Activated T-cell treated with anti-CD3 and anti-CD28 coated beads for 1 hour (primary cell): ENCODE measurements at places on chromosomes 16 and 17.

DNA sequence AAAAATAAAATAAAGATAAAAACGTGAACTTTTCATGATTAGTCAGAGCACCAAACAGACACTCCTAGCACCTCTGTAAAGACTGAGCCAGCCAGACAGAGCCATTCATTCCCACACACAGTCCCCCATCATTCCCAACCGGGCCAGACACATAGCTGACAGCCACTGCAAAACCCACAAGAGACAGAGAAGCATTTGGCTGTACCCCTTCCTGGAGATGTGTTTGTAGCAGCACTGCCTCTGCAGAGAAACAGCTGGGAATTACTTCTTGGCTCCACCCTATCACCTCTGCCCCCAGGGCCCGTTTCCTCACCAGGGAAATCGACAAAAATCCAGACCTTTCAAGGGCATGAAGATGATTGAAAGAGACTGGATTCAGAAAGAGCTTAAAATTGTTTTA, 46.4 kb downstream of the MYH11 start:
- no peak for DNase-seq

DNA sequence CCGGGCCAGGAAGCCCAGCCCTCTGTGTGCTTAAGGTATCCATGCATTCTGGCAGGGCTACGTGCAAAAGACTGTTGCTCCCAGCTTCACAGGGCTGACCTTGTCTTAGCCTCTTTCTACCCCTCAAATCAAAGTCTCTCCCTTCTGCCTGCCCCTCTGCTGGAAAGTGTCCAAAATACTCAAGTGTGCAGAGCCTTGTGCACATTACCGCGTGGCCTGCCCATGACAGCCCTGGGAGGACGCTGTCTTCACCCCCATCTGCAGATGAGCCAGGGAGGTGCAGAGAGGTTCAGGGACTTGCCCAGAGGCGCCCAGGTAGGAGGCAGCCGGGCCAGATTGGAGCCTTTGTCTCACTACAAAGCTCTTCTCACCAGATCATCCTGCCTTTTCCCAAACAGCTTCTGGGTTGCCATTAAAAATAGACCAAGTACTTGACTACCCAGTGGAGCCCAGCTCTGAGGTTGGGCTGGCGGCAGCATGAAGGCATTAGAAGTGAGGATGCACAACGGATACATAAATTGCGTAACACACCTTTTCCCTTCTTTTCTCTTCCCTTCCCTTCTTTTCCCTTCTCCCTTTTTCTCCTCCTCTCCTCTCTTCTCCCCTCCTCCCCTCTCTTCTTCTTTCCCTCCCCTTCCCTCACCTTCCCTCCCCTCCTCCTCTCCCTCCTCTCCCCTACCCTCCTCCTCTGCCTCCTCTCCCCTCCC, 3.5 kb downstream of the CACNG4 start:
- no peak for DNase-seq

- DNase-seq: no peak
Observed at GRCh38 chr16:13083681-13084080, 182.3 kb downstream of the SHISA9 start.

DNA sequence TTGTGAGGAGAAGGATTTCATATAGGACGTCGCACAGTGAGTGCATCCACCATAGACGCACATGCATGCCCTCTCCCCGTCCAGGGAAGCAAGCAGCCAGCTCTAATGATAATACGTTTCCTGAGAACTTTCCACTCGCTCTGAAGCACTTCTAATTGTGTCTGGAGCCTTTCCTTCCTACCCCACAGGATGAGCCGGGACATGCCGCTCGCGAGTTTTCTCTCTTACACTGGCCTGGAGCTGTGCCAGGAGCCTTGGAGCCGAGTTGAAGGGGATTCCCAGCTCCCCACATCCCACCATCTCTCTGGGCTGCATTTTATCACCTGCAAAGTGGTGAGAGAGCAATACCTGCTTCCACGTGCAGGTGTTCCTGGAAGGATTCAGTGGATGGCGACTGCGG, 368.1 kb downstream of the C16orf95 start:
- no peak for DNase-seq

- no peak for DNase-seq
Observed at GRCh38 chr16:19479302-19479721, 42.6 kb downstream of the GDE1 start.

- DNase-seq: no peak
Observed at GRCh38 chr17:56785997-56786680, 47.6 kb downstream of the C17orf67 start.

GRCh38 chr16:72905581-72905980, 142.3 kb downstream of the ZFHX3 start:
- DNase-seq: no peak

GRCh38 chr17:72576289-72576759, 455.5 kb downstream of the SOX9 start:
- no peak for DNase-seq

DNA sequence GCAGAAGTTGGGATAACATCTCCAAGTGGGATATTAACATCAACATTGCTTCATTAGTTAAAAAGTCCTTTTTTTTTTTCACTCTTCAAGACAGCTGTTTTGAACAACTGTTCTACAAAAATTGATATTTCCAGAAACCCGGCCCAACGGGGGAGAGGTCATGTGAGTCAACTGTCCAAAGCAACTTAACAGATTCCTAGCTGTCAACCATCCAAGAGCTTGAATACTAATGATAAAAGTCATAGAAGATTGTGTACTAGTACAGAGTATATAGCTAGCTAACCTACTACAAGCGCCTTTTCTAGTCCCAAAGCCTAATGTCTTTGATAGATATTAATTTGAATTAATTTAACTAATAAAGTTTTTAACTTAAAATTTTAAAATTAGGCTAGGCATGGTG, 172.0 kb downstream of the CYB561 start:
- DNase-seq: no peak

- peak; percentile 21 for DNase-seq
Observed at GRCh38 chr16:19389246-19389645, 28.4 kb upstream of the TMC5 start.

- no peak for DNase-seq
Observed at GRCh38 chr17:79050551-79050950, 24.1 kb upstream of the ENGASE start.

DNA sequence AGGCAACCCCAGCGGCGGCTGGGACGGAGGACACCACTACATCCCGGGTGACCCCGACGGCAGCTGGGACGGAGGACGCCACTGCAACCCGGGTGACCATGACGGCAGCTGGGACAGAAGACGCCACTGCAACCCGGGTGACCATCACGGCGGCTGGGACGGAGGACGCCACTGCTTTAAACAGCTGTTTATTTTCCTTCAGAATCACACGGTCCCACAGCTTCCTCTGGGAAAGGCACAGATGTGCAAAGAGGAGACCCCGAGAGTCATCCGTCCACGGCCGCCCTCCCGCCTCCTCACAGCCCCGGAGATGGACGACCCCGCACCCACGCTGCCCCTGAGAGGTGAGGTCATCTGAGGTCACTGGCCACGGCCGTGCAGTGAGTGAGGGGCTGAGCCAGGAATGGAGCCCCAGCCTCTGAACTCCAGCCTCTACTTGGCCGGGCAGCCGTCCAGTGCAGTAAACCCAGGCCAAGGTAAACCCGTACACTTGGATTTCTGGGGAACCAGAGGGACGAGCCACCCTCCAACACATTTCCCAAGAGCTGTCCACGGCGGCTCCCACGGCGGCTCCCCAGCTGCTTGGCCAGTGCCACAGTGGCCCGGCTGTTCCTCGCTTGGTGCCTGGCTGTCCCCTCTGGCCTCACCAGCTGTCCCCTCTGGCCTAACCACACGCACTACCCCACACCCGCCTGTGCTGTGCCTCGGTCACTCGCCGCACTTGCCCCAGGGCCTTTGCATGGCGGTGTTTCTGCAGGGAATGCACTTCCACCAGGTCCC, 43.2 kb upstream of the PABPN1L start:
- no peak for DNase-seq

DNA sequence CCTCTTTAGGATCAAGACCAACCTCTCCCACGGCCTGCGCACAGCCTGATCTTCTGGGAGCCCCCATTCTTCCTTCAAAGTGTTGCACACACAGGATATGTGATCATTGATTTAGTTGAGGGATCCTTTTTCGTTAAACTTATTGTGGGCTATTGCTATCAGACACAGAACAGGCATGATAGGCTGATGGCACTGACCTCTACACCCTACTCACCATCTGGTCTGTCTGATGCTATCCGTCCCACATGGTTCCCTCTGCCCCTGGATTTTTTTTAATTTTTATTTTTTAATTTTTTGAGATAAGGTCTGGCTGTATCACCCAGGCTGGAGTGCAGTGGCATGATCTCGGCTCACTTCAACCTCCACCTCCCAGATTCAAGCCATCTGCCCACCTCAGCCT, 19.2 kb upstream of the LITAF start:
- DNase-seq: no peak

DNA sequence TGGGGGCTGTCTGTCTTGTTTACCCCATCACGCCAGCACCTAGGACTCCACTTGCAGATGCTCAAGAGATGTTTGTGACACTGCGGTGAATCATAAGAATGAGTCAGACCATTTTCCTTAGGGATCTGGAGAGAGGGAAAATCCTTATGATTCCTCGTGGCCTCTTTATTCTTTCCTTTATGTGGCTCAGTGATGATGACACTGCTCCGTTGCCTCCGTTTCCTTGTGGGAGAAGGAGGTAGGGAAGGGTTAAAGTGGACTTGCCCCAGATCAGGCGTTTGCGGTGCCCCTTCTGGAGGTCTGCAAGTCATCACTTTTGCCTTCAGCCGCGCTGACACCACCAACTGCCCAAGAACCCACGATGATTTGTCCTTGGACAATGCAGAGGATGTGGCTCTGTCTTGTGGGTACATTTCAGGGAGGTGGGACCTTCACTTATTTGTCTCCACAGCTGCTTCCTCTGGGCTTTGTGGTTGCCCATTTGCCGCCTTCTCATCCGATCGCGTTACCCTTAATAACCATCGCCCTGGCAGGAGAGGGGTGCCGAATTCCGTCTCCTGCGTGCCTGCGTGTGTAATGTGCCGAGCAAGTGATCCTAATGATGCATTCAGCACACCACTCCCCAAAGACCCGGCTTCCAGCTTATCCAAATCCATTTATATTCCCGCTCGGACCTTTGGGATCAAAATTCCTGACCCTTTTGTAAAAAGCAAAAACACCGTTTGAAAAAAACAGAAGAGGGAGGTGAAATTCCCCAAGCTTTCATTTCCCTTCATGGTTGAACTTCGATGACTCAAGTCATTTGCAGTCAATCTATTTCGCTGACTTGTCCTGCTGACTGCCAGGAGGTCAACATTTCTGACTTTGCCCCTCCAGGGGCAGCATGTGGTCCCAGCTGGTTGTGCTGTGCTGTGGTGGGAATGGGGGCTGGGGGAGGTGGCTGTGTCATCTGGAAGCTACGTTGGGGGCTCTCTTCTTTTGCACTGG, 87.2 kb upstream of the IRX3 start:
- DNase-seq: no peak
